ENCODE measurements at places on chromosomes 16 and 17.

DNA sequence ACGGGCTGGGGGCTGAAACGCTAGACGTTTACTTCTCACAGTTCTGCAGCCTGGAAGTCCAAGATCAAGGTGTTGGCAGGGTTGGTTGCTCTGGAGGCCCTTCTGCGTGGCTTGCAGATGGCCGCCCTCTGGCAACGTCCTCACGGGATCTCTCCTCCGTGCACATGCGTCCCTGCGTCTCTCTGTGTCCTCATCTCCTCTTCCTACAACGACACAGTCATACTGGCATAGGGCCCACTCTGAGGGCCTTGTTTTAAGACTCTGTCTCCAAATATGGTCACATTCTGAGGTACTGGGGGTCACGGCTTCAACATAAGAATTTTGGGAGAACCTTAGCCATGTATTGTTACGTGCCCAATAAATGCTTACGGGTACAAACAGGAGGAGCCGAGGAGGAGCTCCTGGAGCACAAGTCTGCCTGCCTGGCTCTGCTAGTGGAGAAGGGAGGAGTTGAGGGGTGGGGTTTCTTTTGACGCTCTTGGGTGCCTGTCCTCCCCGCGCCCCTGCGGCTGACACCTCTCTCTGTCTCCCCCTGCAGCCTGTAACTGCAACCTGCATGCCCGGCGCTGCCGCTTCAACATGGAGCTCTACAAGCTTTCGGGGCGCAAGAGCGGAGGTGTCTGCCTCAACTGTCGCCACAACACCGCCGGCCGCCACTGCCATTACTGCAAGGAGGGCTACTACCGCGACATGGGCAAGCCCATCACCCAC, 141.1 kb downstream of the NTN1 start:
- no peak for DNase-seq

DNA sequence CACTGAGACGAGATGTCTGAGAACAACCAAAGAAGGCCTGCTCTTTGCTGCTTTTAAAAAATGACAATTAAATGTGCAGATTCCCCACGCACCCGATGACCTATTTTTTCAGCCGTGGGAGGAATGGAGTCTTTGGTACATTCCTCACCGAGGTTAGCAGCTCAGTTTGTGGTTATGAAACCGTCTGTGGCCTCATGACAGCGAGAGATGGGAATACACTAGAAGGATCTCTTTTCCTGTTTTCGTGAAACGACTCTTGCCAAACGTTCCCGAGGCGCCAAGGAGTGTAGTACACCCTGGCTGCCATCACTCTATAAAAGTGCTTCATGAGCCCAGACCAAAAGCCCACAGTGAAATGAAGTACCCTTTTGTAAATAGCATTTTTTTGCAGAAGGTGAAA, 87.8 kb downstream of the CRISPLD2 start:
- no peak for DNase-seq

- DNase-seq, result no peak
These were observed 30.0 kb downstream of the IL21R start for GRCh38 chr16:27431773-27432532.

- DNase-seq, result no peak
These were observed 5.0 kb downstream of the SKA2 start for GRCh38 chr17:59149841-59150511.

- DNase-seq, result no peak
These were observed 14.7 kb downstream of the RNF43 start for GRCh38 chr17:58402679-58403078.

- DNase-seq, result no peak
These were observed 19.0 kb upstream of the ZNF652 start for GRCh38 chr17:49381033-49381432.

GRCh38 chr17:32486701-32487472, at the start of gene CDK5R1:
CDK5R1 (plus strand) TSS chr17:32486993; CDS start chr17:32487621, 628 bp downstream.
- DNase-seq, result no peak

DNA sequence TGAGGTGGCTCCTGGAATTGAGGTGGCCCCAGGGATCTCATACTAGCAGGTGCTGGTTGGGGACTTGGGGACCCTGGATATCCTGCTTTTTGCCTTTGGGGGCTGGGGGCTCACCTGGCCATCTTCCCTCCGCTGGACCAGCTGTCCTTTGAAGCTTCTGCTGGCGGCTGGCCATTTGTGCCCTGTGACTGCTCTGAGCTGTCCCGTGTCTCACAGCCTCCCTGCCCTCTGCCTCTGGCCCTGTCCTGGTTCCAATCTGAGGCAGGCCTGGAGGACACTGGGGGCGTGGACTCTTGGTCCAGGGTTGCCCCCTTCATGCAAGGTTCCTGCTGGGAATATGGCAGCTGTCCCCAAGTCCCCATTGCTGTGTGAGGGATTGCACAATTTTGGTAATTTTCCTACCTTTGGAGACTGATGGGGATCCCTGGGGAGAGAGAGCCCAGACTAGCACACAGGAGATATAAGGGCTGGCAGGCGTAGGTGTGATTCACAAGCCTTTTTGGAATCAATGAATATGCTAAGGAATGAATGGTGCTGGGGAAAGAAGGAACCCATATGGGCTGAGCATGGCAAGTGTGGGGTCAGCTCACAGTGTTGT, 19.2 kb downstream of the ADCY7 start:
- DNase-seq, result no peak

DNA sequence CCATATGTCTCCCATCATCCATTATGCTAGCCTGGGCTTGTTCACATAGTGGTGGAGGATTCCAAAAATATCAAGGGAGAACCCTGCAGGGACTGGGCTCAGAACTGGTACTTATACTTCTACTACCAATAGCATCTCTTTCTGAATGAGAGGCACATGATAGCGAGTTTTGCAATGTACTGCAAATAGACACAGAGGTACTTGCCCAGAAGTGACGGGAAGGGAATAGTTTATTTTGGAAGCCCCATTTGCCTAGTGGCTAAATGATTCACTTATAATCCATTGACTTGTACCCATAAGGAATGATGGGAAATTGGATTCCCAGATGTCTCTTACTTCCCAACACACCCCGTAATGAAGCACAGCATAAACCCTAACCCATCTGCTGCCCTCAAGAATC, 124.8 kb upstream of the ERCC4 start:
- no peak for DNase-seq

DNA sequence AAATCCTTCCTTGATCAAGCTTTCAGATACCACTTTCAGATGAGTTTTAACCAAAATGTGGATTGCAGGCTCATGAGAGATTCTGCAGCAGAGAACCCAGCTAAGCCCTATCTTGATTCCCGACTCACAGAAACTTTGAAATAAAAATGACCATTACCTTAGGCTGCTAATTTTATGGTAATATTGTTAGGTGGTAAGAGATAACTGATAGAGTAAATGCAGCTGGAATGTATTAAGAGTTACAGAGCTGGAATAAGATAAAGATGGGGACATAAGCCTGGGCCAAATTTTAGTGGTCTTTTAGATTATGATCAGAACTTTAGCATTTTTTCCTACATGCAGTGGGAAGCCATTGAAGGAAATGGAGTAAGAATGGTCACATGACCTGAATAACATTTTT, 1074.0 kb downstream of the CDH11 start:
- no peak for DNase-seq

DNA sequence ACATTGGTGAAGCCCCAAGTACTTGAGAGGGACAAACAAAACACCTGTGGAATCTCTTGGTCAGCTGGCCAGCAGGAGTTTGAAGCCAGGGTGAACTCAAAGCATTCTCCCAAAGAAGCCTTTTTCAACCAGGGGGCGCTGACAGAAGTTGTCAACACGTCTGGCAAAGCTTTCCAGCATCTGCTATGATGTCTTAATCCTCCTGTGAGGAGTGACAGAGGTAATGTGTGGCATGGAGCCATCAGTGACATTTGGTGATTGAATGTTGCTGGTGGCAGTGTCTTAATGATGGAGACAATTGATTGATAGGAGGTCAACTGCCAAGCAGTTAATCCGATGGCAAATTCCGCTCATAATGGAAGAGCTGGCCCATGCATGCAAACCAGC, 257.6 kb upstream of the HSBP1 start:
- no peak for DNase-seq

GRCh38 chr16:66585481-66586239, 6.4 kb downstream of the CMTM2 start:
- DNase-seq, result no peak

DNA sequence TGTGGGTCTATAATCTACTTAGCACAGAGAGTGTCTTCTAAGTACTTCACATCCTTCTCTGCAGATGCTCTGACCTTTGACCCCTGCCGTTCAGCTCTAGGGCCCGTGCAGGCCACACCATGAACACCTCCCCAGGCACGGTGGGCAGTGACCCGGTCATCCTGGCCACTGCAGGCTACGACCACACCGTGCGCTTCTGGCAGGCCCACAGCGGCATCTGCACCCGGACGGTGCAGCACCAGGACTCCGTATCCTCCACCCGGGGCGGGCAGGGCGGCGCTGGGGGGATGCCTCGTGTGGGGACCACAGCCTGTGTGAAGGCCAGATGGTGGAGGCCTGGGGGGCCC, 686 bp downstream of the MLST8 start:
- DNase-seq, result peak; percentile 84

DNA sequence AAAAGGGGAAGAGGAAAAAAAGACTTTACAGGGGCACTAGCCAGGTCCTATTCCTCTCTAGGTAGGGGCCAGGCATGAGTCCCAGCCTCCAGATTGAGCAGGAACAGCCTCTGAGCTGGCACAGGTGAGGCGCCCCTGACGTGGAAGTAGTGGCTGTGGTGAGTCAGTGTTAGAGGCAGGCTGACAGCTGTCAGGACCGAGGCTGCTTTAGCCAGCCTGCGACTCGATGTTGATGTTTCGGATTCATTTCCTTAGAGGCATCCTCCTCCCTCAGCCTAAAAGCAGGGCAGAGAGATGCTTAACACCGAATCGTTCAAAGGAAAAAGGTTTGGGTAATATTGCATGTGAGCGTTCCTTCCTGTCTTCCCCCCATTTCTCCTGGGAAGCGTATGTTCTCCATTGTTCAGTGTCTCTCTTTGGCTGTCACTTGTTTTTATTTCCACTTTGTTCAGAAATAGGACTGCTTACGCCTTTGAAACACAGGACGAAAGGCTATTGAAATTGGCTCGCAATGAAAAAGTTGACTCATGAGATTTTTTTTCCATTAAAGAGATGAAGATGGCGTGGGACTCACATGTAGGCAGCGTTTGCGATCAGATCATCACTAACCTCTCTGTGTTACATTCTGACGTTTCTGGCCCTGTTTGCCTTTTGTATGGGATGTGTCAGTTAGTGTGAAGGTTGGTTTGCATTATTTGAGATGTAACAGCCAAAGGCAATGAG, 1.3 kb downstream of the KIAA0513 start:
- DNase-seq, result peak; percentile 71

DNA sequence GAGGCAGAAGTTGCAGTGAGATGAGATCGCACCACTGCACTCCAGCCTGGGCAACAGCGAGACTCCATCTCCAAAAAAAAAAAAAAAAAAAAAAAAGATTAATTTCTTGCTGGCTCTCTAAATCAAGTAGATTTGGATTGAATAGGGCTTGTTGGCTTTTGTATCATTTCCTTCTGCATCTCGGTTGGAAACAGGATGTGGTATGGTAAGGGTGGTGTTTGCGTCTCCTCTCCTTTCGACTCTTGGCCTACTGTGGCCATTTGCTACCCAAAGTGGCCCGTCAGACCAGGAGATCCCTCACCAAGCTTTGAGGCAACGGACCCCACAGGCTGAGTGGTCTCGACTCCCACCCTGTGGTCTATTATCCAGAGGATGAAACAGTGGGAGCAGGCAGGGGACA, 168.0 kb upstream of the IRX3 start:
- no peak for DNase-seq

DNA sequence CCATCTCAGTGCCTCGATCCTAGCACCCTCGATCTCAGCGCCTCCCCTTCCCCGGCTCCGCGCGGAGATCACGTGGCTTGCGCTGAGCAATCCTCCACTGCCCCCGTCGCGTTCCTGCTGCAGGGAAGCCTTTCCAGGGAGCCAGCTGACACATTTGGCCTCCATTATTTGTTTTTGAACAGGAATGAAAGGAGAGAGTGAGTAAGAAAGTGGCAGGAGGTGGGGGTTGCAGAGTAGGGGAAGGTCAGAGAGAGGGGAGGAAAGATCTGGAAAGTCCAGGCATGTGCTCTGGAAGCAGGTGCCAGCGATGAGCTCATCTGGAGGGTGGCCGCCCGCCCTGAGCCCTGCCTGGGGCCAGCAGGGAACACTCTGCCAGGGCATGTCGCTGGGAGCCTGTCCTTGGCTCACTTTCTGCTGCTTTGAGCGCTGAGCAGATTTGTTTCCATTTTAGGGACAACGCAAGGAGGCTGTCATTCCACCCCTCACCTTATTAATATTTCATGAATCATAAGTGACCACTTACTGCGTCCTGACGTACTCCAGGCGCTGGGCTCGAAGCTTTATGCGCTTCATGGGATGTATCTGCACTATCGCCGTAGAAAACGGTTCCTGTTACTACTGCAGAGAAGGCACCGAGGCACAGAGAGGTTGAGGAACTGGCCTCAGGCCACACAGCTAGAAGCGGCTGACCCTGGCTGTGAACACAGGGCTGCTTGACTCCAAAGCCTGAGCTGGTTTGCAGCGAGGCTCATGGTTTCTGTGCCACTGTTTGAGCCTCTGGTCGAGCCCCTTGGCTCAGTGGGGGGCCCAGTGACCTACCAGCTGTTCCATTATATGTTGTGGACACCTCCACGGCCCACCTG, 283.1 kb downstream of the SEC14L1 start:
- DNase-seq, result peak; percentile 82

- peak; percentile 59 for DNase-seq
These were observed 36.7 kb downstream of the KIAA0753 start for GRCh38 chr17:6603744-6604325.

DNA sequence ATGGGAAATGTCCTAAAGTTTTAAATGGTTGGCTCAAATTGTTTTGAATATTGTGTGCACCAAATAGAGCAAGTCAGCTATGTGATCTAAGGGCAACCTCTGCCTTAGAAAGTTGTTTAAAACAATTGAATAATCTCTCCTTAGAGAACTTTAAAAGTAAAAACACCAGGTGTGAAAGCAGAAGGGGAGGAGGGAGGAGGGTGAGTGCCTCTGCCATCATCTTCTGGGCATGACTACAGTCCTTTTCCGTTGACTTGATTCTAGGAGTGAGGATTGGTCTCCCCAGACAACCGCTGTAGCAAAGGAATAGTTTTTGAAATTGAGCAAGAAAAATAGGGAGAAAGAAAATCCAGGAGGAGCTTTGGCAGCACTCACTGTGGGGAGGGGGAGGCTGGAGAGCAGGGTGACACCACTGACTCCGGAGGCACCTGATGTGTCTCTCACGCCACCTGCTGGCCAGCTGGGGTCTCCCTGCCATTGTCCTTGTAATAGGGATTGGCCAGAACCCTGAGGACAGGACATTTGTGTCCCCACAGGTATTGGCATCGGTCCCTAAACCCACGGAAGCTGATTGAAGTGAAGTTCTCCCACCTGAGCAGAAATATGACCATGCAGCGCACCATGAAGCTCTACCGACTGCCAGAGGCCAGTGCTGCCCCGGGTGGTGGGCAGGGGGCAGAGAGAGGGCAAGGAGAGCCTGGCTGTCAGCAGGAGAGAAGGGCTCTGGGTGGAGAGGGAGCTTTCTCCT, 33.3 kb downstream of the PLCD3 start:
- DNase-seq, result peak; percentile 83

GRCh38 chr16:69479775-69480174, 55.4 kb downstream of the CYB5B start:
- no peak for DNase-seq

- DNase-seq, result no peak
These were observed 330.0 kb upstream of the PMFBP1 start for GRCh38 chr16:72501739-72502593.

- DNase-seq, result peak; percentile 84
These were observed 13.3 kb upstream of the SDK2 start for GRCh38 chr17:73657473-73658116.

GRCh38 chr16:50697881-50698767, 4.7 kb downstream of the NOD2 start:
- DNase-seq, result peak; percentile 57

Measured in left lung (tissue), 14 donors.